CD4-positive, alpha-beta T cell treated with Interleukin-4 for 4 hours (primary cell): ENCODE measurements at places on chromosomes 7 and 10.

- DNase-seq = no peak
Measured at GRCh38 chr7:57328963-57329362, 121.0 kb upstream of the ZNF716 start.

- DNase-seq = no peak
Measured at GRCh38 chr10:120989996-120990598, 138.9 kb downstream of the WDR11 start.

DNA sequence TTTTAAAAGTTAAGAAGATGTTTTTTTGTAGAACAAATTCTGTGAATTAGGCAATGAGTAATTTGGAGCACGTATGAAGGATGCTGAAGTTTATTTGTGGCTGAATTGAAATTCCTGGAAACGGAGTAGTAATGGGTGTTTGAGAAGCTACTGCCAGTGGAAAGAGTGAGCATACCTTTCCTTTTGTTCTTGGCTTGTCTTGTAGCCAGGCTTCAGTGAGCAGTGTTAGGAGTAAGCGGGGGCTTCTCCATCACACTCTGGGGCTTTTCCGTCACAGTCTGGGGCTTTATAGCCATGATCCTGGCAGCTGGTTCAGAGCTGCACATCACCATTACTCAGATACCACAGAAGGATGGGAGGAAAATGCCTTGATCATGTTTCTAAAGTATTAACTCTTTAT lies 32.3 kb downstream of the GARS1 start:
- no peak for DNase-seq

DNA sequence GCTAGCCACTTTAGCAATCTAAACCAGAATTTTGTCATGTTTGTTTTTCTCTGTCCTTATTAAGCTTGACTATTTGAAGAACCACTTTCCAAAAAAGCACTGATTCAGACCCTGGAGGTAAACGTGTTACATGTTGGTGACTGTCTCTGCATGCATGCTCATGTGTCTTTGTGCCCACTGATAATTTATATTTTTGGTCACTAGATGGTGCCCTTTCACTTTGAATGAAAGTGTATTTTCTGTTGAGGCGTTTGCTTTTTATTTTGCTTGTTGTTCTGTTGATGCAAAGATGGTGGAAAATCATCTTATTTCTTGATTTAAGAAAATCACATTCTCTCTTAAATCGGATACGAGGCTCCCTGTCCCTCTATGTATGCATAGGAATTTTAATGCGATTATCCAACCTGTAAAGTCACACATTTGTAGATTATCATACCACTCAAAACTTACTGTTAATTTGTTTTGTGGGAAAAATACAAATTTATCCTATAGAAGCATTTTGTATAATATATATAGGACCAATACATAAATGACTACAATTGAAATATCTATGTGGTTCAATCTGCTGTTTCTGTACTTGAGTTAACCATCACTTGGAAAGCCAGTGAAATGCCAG lies 269.3 kb downstream of the BICC1 start:
- DNase-seq = peak; percentile 29

- no peak for DNase-seq
Measured at GRCh38 chr10:50395271-50395670, 144.0 kb upstream of the ASAH2 start.

DNA sequence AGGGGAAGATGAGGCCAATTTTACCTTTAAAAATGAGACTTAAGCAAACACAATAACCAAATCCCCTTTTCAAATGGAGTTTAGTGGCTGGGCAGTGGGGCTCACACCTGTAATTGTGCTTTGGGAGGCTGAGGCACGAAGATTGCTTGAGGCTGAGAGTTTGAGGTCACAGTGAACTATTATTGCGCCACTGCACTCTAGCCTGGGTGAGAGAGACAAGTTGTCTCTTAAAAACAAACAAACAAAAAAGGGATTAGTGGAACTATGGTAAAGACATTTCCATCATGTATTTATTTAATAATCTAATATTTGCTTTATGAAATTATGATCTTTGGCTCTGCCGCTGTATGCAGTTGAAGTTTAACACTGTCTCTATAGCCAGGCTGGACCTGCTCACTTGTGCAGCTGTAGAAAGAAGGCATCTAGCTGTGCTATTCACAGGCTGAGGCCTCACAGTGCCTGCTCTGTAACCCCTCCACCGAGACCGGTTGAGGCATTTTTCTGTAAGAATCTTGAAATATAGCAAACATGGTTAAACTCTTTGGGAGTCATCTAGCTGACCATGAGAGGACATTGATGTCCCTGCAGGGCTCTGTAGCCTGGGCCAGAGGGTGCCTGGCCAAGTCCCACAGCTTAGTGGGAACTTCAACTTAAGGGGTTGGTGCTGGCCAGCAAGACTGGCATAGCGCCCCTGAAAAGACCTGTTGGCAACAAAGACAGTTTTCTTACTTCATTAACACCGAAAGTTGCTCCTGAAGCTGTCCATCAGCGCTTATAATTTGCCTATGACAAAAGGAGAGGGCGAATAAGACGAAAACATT lies 131.8 kb downstream of the BMPER start:
- DNase-seq = no peak

DNA sequence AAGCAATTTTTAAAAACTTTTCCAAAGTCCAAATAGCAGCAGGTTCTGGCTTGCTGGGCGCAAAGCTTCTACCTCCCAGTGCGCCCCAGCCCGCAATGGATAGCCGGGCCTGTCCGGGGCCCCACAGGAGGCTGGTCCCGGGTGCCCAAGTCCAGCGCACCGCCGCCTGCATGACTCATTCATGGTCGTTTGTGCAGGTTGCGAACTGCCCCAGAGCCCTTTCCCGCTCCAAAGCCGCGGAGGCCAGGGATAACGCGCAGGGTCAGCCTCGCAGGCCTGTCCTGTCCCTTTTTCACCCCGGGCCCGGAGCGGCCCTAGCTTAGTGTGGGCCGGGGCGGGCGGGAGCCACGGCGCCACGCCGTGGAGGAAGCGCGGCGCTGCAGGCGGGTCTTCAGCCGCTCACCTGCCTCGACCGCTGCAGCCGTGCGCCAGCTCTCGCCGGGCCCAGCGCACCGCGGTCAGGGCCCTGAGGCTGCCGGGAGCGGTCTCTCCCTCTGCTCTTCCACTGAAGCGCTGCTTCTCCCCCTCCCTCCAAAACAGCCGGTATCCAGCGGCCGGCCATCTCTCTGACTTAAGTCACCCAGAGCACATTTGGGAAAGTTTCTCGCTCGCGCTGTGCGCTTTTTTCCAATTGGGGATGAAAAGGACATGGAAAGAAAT lies 1.7 kb upstream of the EGR2 start:
- DNase-seq = peak; percentile 58

GRCh38 chr7:141227454-141227853 lies 153.6 kb downstream of the TMEM178B start:
- DNase-seq = no peak

DNA sequence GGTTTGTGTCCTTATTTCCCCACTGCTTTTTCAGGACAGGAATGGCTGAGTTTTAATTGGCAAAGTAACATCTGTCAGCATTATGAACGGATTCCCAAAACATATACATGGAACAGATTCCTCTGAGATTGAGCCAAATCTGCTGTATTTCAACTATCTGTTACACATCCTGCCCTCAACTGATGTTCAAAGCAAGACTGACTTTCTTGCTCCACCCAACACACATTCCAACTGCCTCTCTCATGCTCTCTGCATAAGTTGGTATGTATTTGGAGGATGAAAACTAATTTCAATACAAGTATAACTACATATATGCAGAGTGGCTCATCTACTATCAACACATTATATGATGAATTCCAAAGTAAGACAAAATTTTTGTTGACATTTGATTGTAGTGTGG lies 342.2 kb downstream of the GATA3 start:
- no peak for DNase-seq

DNA sequence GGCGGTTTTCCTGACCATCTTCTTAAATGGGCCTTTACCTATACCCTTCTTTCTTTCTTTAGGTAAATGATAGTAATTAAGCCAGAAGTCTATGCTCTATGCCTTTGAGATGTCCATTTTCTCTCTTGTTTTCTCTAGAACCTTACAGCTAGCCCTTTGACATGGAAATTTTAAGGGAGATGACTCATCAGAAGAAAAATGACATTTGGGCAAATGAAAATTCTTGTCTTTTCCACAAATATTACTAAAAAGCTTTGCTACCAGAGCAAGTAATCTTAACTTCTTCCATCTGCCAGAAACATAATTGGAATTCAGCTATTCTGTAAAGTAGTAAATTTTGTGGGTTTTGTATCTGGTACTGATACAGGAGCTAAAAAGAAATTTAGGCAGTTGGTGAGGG lies 59.5 kb downstream of the CCDC3 start:
- no peak for DNase-seq

GRCh38 chr7:130384371-130384801 lies 4.1 kb downstream of the CPA1 start:
- DNase-seq = no peak

DNA sequence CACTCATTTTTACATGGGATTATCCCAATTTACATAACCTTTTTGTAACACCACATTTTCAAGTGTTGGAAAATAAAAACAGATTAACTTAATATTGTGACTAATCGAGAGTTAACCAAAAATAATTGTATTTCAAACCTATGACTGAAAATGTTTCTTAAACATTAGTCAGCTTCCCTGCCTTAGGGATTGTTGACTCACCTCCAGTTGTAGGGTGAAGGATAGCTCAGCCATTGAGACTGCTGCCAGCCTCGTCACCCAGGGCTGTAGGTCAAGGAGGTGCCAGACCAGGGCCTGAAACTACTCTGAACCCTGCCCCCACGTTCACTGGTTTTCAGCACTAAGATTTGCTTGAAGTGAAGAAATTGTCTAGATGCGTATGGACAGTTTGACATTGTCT lies 351.2 kb downstream of the GFRA1 start:
- DNase-seq = no peak

GRCh38 chr10:132382231-132382922 lies 14.6 kb upstream of the PWWP2B start:
- no peak for DNase-seq

- no peak for DNase-seq
Measured at GRCh38 chr10:79416578-79417255, 28.7 kb downstream of the ZCCHC24 start.

GRCh38 chr10:35398355-35398754 lies 62.0 kb downstream of the CCNY start:
- no peak for DNase-seq

GRCh38 chr7:130904792-130905191 lies 170.8 kb upstream of the KLF14 start:
- no peak for DNase-seq

DNA sequence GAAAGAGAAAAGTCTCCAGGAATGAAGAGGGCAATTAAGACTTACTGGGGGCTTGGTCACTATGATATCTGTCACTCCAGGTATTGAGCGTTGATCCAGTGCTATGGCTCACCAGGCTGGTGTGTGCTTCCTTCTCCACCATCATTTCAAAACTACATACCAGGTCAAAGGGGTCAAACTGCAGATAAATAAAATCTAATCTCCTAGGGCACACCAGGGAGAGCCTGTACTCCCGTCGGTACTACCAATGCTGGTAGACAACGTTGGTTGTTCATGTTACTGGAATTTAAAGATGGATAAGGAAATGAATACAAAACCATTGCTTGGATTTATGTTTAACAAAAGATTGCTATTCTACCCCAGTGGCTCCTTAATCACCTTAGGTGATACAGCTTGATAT lies 118.3 kb downstream of the MYO3A start:
- no peak for DNase-seq

DNA sequence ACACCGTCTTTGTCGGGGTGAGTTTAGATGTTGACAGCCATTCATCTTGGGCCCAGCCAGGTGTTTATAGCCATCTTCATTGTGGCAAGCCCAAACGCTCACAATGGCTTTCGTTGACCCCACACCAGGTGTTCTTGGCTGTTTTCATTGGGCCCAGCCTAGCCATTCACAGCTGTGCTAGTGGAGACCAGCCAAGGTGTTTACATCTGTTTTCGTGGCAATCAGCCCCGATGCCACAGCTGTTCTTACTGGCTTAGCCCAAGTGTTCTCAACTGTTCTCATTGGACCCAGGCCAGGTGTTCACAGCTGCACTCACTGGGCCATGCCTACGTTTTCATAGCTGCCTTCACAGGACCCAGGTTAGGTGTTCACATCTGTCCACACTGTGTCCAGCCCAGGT lies 7.7 kb downstream of the FRG2B start:
- DNase-seq = no peak

GRCh38 chr10:73110345-73110849 lies at the start of gene NUDT13:
TSS of gene NUDT13 (plus strand) at chr10:73110455. CDS start at chr10:73114366, 3,911 bp downstream.
- DNase-seq = peak; percentile 70

GRCh38 chr10:103661198-103661950 lies 167.9 kb downstream of the NEURL1 start:
- peak; percentile 61 for DNase-seq

DNA sequence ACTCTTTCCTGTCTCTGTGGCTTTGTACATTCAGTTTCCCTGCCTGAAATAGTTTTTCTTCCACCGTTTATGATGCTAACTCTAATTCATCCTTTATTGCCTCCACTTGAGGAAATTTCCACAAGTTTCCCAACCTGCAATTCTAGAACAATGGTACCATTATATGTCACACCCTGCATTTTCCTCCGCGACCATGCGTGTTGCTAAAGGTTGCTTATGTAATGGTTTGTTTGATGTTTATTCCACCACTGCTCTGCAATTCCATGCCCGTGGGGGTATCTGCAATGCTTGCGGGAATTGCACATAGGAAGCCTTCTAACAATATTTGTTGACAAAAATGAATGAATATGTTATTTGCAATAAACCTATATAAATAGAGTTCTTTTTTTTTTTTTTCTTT lies 69.5 kb upstream of the ST8SIA6 start:
- no peak for DNase-seq

DNA sequence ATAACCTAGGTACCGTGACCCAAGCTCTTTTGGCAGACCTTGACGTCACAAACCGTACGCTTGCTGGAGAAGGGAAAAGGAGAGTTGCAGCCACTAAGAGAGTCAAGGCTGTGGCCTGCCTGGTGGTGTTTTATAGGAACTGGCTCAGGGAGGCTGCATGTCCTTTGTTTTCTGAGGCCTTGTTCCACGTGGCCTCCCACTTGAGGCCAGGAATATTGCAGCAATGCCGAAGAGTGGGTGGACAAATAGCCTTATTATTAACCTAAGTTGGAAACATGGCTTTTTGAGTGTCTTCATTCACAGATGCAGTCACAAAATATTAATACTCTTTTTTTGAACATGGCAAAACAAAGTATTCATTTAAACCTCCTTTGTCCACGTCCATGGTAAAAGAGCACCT lies 178.0 kb downstream of the CELF2 start:
- no peak for DNase-seq

DNA sequence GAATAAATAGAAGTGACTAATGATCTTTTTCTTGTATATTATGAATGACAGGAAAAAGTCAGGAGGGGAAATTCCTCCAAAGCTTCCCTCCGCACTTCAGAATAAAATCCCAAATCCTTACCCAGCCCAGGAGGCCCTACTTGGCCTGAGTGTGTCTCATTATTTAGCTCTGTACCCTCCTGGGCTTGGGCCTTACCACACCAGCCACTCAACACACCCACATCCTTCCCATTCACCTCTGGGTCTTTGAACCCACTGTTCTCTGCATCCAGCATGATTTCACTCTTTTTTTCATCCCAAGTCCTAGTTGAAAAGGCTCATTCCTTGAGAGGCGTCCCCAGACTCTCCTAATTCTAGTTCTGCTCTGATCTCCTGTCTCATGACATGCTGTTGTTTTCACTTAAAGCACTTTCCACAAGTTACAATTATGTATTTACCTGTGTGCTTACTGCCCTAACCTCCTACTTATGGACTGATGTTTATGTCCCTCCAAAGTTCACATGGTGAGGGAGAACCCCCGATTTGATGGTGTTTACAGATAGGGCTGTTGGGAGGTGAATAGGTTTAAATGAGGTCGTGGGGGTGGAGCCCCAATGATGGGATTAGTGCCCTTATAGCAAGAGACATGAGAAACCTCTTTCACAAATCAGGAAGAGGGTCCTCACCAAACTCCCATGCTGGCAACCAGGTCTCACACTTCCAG lies 6.4 kb downstream of the NOD1 start:
- DNase-seq = no peak
